Activated CD4-positive, alpha-beta memory T cell treated with anti-CD3 and anti-CD28 coated beads, Interleukin-2, amount 10 ng/mL, durations not matched to agents 7 days and 5 days (primary cell): ENCODE measurements at places on chromosomes 3 and 15.

- no peak for DNase-seq
Observed at GRCh38 chr3:117837391-117837790, 1127.8 kb downstream of the TUSC7 start.

GRCh38 chr3:148077318-148077923, 620.3 kb upstream of the AGTR1 start:
- no peak for DNase-seq

DNA sequence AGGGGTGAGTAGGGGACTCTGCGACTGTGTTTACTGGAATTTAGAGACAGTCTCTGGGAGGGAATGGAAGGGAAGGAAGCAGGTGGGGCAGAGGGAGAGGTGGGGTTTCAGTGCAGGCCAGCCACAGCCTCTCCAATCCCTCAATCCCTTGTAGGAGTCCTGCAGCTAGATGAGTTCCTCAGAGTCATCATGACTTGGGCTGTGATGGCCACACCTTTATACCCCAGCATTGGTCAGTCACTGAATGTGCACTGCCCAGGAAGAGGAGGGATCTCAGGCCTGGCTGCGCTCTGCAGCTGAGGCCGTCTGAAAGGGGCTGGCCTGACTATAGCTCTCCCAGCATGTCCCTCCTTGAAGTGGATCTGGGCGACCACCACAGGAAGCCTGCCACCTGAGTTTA, 67.3 kb upstream of the GLCE start:
- DNase-seq = no peak

- no peak for DNase-seq
Observed at GRCh38 chr3:194276768-194277103, 74.4 kb downstream of the CPN2 start.

GRCh38 chr3:120497818-120498217, 47.0 kb upstream of the FSTL1 start:
- DNase-seq = no peak

- DNase-seq = peak; percentile 69
Observed at GRCh38 chr3:33006081-33006480, 54.6 kb downstream of the CCR4 start.

- DNase-seq = no peak
Observed at GRCh38 chr3:184419171-184419570, 39.3 kb downstream of the CHRD start.

- no peak for DNase-seq
Observed at GRCh38 chr3:182216311-182216970, 504.7 kb downstream of the SOX2 start.

- no peak for DNase-seq
Observed at GRCh38 chr3:100682854-100683760, 26.2 kb upstream of the TFG start.

GRCh38 chr3:27479806-27480543, 4.2 kb downstream of the SLC4A7 start:
- DNase-seq = peak; percentile 29

DNA sequence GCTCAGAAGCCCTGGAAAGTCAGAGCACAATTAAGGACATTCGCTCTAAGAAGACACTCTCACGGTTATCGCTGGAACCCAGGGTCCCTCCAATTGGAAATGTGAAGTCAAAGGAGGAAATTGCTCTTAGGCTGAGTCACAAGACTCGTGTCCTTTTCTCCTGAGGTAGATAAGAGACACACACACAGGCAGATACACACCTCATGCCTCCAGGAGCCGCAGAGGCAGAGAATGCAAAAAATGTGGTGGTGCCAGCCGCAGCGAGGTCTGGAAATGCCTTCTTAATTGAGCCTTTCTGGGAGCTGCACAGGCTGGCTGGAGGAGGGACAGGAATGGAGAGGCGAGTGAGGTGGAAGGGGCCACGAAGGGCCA, 189.3 kb downstream of the OPA1 start:
- no peak for DNase-seq

- no peak for DNase-seq
Observed at GRCh38 chr3:13299531-13300155, 120.5 kb downstream of the NUP210 start.

DNA sequence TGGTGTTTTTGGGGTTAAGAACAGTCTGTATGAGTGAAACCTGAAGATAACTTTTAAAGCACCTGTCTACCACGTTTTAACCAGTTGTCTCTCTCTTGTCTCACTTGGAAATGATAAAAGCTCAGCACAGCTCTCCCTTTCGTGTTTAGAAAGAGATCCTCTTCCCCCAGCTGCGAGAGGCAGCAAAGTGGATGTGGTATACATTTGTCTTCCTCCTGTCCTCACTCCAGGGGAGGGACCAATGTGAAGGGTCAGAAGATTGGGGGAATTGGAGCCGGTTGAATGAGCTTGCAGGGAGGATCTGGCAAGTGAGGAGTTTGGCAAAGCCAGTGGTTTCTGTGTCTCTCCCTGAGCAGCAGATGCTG, 14.6 kb downstream of the SMAD6 start:
- no peak for DNase-seq

- DNase-seq = peak; percentile 71
Observed at GRCh38 chr15:88621789-88622604, 857 bp downstream of the AEN start.

GRCh38 chr15:90227816-90228772, 5.6 kb downstream of the CIB1 start:
- no peak for DNase-seq

- peak; percentile 76 for DNase-seq
Observed at GRCh38 chr15:80999623-81000036, 1.1 kb upstream of the TLNRD1 start.

DNA sequence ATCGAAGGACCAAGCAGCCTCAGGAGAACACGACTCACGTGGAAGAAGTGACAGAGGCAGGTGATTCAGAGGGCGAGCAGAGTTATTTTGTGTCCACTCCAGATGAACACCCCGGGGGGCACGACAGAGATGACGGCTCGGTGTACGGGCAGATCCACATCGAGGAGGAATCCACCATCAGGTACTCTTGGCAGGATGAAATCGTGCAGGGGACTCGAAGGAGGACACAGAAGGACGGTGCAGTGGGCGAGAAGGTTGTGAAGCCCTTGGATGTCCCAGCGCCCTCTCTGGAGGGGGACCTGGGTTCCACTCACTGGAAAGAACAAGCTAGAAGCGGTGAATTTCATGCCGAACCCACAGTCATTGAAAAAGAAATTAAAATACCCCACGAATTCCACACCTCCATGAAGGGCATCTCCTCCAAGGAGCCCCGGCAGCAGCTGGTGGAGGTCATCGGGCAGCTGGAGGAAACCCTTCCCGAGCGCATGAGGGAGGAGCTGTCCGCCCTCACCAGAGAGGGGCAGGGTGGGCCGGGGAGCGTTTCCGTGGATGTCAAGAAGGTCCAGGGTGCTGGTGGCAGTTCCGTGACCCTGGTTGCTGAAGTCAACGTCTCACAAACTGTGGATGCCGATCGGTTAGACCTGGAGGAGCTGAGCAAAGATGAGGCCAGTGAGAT, 26.0 kb downstream of the SYNM start:
- DNase-seq = no peak

- no peak for DNase-seq
Observed at GRCh38 chr3:8775602-8776001, 6.2 kb upstream of the OXTR start.
